ENCODE measurements at places on chromosomes 16 and 17.

DNA sequence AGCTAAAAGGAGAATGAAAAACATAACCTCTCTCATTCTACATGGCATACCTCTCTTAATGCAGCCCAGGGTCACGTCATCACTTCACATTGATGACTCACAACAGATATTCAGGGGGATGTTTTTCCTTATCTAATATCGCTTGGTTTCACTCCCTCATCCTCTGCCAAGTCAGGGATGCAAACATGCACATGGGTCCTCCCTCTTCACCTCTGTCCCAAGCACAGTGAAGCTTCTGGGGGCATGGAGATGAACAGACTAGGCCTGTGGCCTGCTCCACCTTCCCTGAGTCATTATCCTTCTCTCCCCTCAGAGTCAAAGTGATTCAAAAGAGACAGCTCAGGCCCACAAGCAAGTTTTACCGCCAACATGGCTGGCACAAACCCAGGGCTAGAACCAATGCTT is 2.3 kb upstream of the MT2A start:
- no peak for DNase-seq

DNA sequence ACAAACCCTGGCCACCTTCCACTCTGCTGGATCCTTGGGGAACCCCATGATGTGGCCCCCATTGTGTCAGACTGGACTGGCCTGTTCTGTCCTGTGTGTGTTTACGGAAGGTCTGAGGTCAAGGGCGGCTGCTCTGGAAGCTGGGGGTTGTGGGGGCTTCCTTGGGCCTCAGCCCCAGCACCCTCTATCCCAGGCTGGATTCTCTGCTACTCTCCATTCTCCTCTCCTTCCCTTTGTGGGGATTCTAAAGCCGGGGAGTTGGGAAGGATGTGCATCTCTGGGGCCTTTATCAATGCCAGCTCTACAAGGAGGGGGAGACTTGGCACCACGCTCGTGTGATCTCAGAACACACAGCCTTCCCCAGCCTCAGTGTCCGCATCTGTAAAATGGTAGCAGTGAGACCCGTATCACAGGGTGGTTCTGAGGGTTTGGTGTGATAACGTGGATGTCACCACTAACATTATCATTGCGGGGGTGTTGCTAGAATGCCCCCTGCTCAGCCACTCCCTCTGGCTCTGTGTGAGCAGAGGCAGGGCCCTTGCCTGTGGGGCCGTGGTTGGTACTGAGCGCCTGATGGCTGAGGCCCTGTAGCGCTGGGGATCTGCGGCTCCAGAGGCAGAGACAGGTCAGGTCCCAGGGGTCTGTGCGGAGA is 18.1 kb downstream of the ADGRG1 start:
- no peak for DNase-seq

DNA sequence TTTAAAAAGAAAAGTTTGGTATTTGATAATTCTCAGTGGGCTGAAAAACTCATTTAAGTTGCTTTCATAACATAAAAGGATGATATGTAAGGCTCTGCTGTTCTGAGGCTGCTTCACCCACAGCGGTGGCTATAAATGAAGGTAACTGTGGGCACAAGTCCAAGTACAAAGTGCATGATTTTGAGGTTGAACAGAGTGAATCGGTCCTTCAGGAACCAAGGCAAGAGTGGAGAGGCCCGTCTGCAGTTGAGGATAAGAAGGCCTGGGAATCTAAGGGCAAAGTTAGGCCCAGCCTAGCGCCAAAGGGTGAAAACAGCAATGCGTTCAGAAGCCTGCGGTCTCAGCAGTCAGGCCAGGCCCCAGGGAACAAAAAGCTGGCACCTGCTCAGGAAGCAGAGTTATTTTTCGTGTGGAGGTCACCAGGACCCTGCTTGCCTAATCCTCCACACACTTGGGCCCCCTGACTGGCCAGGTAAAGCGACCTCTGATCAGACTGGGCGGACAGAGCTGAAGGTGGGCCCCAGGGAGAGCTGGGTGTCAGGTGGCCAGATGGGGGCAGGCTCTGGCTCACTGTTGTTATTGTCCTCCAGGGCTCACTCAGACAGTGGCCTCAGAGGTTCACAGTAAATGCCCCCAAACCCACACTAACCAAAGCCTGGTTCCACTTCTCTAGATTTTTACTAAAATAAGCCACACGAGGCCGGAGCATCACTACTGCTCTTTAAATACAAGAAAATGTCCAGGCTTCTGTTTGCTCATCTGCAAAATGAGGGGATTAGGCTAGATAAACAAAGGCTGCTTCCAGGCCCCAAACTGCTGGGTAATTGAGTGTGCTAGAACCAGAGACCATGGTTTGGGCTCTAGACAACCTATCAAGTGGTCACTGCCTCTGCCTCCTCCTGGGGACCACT is 46.5 kb downstream of the TEX2 start:
- DNase-seq, result no peak

- no peak for DNase-seq
These were observed 17.7 kb downstream of the ETV4 start for GRCh38 chr17:43528319-43528987.

DNA sequence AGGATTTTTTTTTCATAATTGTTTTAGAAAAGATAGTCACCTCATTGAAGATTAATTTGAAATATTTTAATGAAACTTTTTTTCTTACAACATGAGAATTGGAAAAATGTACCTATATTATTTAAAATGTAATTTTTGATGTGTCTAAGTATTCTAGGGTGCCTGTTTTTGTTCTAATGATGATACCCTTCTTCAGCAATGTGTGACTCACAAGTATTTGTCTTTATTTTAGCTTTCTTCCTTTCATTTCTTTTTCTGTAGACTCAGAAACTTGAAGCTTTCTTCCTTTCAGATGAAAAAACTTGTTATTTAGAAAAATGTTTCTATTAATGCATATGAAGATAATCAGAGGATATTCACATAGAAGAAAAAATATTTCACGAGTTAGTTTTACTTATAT is 231.8 kb downstream of the BCAS3 start:
- no peak for DNase-seq

DNA sequence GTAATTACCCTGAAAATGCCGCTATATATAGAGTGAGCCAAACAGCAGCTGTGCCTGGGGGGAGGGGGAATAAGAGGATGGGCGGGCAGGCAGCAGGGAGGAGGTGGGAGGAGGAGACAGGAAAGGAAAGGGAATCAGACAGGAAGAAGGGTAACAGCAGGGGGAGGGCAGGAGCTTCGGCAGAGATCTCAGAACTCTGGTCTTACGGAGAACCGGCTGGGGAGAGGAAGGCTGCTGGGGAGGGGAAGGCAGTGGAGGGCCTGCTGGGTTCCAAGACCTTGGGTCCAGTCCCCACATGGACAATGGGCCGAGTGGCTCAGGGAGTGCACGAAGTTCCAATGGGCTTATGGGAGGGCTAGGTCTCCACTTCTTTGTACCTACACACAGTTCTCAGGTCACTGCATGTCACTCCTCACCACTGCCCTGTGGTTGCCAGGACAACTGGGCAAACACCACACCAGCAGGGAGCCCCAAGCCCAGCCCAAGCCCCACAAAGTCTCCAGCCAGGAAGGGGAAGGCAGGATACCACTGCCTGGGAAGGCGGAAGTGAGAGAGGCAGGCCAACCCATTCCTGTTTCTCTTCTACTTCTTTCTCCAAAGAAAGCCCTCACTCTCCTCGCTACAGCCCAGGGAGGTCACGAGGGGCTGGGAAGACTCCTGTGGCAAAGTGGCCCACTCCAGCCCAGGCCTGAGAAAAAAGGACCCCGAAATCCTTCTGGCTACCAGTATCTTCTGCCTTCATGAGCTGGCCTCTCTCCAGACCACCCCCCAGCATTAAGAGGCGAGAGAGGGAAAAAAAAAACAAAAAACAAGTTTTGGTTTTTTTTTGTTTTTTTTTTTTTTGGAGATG is 25.3 kb downstream of the G6PC3 start:
- DNase-seq, result peak; percentile 87

- DNase-seq, result no peak
These were observed 5.9 kb upstream of the RAB40C start for GRCh38 chr16:583815-584591.

DNA sequence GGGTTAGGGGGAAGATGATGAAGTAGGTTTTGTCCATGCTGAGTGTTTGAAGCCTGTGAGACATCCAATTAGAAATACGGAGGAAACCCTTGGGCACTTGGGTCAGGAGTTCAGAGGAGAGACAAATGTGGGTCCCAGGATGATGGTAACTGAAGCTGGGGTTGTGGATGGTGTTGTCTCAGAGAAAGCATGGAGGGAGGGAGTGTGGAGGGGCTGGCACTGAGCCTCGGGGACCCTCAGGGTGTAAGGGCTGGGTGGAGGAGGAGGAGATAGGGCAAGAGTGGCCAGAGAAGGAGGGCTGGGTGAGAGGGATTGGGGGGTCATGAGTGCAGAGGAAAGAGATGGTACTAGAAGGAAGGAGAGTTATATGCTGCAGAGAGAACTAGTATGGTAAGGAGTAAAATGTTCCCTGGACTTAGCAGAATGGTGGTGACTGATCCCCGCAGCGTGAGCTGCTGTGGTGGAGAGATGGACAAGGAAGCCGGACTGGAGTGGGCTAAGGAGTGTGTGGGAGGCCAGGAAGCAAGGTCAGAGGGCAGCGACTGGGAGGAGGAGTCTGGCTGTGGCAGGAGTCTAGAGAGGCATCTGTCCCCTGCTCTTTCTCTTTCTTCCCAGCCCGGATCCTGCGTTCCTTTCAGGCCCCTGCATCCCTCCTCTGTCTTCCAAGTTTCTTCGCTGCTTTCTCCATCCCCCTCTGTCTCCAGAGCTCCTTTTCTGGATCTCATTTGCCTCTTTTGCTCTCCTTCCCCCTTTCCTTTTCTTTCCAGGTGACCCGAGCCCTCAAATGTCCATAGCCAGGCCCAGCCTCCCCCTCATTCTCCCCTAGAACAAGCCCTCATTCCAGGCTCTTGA is 3.9 kb upstream of the COL1A1 start:
- DNase-seq, result no peak
